ENCODE measurements at places on chromosomes 7 and 10.

DNA sequence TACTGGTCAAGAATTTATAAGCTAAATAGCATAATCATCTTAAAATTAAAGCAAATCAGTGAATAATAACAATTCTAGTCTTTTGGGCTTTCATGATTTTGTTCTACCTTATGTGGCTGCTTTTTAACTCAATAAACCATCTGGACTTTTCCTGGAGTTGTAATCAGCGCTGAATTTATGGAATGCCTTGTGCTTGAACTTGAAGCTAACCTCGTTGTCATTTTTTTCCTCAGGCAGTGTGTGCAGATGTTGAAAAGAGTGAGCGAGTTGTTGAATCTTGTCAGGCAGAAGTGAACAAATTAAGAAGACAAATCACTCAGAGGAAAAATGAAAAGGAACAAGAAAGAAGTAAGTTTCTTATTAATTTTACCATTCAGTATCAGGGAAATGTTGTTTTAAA is 29.5 kb downstream of the ABRAXAS2 start:
- no peak for DNase-seq

DNA sequence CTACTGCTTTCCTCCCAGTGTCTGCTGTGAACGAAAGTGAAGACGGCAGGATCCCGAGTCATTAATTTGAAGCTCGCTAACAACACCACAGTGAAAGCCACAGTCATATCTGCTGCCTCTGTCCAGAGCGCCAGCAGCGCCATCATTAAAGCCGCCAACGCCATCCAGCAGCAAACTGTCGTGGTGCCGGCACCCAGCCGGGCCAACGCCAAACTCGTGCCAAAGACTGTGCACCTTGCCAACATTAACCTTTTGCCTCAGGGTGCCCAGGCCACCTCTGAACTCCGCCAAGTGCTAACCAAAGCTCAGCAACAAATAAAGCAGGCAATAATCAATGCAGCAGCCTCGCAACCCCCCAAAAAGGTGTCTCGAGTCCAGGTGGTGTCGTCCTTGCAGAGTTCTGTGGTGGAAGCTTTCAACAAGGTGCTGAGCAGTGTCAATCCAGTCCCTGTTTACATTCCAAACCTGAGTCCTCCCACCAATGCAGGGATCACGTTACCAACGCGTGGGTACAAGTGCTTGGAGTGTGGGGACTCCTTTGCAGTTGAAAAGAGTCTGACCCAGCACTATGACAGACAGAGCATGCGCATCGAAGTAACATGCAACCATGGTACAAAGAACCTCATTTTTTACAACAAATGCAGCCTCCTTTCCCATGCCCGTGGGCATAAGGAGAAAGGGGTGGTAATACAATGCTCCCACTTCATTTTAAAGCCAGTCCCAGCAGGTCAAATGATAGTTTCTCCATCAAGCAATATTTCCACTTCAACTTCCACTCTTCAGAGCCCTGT is 94.8 kb upstream of the KCNMA1 start:
- DNase-seq = no peak

DNA sequence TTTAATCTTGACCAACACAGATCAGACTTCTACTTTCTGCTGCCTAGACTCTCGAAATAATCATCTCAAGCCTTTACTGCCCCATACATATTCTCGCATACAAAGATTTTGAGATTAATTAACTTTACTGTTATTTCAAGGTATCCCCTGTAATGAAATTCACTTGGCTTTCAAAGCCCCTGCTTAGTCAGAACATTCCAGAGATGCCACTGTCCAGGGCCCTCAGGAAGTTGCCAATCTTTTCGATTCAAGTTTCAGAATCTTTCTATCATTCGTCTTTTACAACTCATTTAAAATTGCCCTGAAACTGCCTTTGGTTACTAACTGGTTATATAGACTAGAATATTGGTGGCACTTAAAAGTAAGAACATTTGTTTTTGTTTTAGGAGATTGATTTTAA is 320.2 kb downstream of the CDK14 start:
- no peak for DNase-seq

DNA sequence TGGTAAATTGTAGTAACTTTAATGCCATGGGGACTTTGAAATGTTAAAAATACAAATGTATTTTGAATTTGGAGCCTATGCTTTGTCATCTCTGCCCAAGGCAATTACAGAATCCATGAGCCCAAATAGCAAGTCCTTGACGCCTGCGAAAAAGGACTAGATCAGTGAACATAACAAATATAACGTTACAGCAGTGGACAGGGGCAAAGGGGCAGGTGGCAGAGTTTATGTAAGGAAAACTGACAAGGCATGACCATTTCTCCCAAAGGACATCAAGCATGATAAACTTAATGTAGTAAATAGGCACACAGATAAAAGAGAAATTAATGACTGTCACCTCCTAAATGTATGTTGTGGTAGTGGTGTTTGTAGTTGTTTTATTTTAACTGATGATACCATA is 297.1 kb downstream of the LRRTM3 start:
- DNase-seq = no peak

DNA sequence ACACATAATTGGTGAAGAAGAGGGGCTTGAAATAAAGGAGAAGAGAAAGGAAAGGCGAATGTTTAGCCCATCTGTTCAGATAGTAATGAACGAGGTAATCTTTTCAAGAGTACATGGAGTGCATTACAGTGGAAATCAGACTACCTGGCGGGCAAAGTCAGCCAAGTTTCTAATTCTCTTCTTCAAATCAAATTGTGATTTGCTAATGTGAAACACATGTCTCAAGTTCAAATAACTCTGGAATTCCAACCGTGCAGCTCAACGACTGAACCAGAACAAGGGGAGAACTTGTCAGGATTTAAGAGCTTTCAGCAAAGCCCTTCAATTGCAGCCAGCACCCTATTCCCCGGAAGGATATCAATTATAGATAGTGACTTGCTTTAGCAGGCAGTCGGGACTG is 216.9 kb downstream of the GLI3 start:
- no peak for DNase-seq

GRCh38 chr7:156566812-156567549 is 73.6 kb upstream of the RNF32 start:
- DNase-seq = no peak
